EH (cell line): ENCODE measurements at places on chromosomes 5 and 9.

DNA sequence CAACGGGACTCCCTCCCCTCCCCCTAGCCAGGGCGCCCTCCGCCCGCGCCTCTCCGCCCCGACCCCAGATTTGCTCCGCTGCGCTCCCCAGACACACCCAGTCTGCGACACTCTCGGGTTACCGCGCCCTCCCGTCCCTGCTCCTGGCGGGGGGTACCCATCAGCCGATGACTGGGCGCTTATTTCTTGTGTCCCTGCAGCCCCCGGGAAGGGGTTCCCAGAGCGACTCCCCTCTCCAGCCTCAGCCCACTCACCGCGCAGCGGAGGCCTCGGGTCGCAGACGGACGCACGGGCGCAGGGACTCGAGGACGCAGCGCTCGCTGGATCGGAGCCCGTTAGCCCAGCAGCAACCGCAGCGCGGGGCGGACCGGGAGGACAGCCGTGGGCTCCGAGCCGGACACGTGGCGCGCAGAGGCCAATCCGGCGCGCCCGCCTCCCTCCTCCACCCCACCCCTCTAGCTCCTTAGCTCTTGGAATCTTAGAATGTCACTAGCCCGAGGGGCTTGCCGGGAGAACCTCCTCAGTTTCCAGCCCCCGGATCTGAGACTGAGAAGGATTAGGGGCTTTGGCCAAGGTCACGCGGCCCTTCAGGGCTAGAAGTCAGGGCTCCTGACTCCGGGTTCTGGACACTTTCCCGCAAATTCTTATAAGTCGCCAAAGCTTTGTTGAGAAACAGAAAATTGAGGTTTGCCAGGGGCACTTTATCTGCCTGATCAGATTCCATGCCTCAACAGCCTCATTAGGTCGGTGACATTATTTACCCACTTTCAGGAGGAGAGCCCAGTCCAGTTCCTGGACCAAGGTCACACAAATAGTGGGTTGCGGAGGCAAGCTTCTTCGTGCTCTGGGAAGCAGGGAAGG is at the start of gene ANXA6:
Gene ANXA6, minus strand, starts transcription at position 354 of the 861 bp plus-strand sequence. CDS start 9,878 bp downstream, outside the sequence.
- peak; percentile 89 for DNase-seq

GRCh38 chr5:133256276-133256675 is 204.5 kb downstream of the HSPA4 start:
- DNase-seq = no peak

GRCh38 chr5:158394102-158394501 is 535.2 kb upstream of the CLINT1 start:
- DNase-seq = no peak

DNA sequence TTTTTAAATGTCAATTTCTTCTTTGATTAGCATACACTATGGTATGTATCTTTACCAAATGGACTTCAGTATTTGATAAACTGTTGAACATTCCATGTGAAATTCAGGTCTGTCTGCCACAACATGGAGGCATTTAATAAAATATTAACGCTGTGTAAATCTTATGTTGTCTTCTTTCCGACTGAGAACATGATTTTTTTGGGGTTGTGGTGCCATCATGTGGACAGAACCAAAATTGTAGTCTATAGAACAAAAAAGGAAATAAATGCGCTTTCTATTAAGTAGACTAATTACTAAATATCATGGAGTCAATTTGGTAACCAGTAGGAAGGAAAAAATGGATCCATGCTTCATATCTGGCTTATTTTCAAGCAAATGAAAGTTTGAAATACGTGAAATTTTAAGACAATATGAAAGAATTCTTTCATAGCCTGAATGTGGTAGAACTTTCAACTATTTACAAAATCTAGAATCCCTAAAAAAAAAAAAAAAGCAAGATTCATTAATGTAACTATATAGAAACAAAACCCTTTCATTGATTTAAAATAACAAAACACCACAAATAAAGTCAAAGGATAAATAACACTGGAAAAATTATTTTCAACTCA is 2.8 kb upstream of the PLK2 start:
- peak; percentile 71 for DNase-seq

GRCh38 chr5:77418162-77418561 is 74.0 kb downstream of the WDR41 start:
- no peak for DNase-seq

DNA sequence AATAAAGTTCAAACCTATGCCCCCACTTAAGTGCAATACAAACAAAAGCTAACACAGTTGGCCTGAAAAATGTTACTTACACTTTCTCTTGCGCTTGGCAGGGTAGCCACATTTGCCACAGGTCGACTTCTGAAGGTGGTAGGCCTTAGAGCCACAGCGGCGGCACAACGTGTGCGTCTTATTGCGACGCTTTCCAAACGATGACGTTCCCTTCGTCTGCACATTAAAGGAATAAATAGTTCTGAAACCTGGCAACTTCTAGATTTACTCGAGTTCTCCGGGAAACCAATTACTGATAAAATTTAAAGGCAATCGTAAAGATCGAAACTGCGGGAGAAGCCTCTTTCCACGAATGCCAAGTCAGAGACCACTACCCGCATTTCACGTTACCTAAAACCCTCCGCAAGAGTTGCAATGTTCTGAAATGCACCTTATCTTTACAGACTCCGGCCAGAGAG is 602 bp downstream of the RPL37 start:
- DNase-seq = peak; percentile 41

GRCh38 chr5:148558892-148559291 is 95.4 kb downstream of the HTR4 start:
- no peak for DNase-seq
